NCI-H1694 treated with DMSO at 0.1 percent for 48 hours (cell line): ENCODE measurements at places on chromosomes 3 and 15.

DNA sequence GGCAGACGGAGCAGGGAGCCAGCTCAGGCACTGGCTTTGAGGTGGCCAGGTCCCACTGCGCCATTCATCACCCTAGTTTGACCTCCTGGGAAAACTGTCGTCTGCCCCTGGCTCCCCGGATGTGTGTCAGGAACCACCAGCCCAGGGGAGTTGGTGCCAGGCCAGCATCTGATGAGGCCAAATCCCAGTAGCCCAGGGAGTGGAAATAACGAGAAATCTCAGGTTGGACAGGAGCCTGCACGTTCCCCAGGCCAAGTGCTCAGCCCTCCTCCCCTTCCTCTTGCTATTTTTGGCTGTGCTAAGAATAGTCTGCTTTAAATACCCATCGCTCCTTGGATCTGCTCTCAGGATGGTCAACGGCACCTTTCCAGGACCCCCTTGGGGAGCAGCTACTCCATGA lies 93.1 kb upstream of the RPL32 start:
- no peak for DNase-seq

DNA sequence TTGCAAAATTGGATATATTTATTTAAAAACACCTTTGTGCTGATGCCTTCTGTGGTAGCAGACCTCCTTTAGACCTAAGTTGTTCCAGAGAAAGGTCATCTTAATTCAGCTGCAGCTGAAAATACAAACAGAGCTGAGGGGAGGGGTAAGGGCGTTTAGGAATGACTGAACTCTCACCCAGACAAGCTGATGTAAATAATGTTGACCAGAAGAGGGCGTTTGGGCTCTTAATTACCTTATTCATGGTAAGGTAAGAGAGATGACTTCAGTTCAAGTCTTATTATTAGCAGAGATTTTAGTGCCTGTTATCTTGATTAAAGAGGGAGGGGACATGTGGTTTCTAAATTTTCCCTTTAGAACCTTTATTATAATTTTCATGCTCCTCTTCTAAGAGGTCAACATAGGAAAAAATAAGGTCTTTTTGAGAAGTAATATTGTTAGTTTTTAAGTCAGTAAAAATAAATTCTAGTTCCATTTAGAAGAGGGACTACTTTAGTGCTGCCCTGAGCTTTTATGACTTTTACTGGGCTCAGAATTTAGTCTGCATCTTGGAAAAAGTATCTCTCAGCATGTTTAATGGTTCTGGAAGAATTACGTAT lies 46.3 kb downstream of the GPR171 start:
- peak; percentile 74 for DNase-seq

DNA sequence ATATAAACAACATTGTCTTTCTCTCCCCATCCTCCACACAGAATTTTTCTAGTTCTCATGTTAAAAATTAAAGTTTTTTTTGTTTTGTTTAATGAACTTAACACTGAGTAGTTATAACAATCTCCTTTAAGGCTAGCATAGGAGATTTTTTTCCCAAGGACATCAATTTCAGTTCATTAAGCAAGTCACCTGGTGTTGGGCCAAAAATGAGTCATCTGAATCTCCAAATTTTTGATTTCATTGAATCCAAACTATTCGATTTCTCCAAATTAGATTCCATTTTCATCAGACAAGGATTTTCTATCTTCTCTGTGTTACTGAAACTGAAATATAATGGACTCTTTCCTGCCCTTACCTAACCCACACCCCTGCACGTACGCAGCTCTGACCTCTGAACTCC lies 631.4 kb upstream of the MDFIC2 start:
- DNase-seq: no peak

- DNase-seq: no peak
These were observed 111.0 kb downstream of the LRRK1 start for GRCh38 chr15:101029971-101030661.

- no peak for DNase-seq
These were observed 718.5 kb downstream of the ZBBX start for GRCh38 chr3:166661621-166662020.
